Esophagus muscularis mucosa (tissue), 4 donors: ENCODE measurements at places on chromosomes 5 and 9. TPM values are rescaled to one million over a fixed set of nuclear protein-coding genes. Genes with fewer than 3 reads are reported as not detected.

GRCh38 chr5:91635950-91636734 lies 253.0 kb upstream of the ARRDC3 start:
- no peak for DNase-seq

DNA sequence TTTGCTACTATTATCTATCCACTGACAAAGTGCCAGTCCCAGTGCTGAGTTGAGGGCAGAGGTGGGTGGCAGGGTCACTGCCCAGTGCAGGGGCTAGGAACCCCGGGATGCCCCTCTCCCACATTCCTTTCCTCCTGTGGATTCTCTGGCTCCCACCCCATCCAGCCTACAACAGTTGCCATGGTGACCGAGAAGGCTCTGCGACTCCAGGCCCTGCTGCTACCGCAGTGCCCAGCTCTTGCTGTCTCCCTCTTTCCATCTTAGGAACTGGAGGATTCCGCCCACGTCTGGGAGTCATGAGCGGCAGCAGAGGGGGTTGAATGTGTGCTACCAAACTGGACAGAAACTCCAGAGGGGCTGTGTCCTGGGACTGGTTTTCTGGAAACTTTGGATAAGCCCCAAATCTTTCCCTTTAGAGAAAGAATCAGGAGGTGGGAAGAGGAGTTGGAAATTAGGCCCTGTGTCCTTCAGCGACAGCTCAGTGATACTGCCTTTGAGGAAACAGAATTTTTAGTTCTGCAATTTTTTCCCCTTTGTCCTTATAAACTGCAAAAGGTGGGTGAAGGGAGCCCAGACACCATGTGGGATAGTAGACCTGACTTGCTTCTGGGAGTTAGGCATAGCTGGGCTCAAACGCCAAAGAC lies 20.7 kb upstream of the C5orf47 start:
- DNase-seq: no peak

DNA sequence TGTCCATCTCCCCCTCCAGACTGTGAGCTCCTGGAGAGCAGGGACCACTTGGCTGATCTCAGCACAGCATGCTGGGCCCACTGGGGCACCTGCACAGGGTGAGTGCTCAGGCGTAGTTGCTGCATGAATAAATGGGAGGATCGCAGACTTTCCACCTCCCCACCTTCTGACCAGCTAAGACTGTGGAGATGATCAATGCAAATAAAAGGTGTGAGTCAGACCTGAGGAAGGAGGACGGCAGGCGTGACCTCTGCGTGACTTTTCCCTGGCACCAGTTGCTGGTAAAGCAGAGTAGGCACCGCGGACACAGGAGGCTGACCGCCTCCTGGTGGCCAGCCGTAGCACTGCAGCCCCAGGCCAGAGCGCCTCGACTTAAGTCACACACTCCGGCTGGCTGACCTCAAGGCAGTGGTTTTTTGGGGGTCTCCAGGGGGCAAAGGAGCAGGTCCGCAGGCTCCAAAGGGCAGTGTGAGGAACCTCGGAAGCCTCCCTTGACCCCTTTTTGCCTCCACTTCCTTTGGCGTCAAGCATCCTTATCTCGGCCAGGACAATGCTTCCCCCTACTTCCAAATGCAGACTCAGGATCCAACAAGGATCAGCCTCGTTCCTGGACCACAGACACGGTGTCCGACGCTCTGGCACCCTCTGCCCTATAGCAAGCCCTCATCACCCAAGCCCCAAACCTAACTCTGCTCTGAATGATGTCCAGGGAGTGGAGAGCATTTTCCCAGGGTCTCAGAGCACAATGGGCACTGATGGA lies 12.7 kb upstream of the TDRD7 start:
- DNase-seq: no peak

- no peak for DNase-seq
Measured at GRCh38 chr9:90880066-90880465, 78.4 kb downstream of the SYK start.

FREM1 gene
- 2.2 TPM for total RNA-seq

- DNase-seq: no peak
Measured at GRCh38 chr5:98880598-98880997, 48.2 kb downstream of the CHD1 start.

- DNase-seq: no peak
Measured at GRCh38 chr9:75504721-75505120, 385.8 kb upstream of the PCSK5 start.

KIF24 gene
- 0.66 TPM for total RNA-seq

GRCh38 chr9:37446401-37446800 lies 18.8 kb downstream of the ZBTB5 start:
- no peak for DNase-seq

- no peak for DNase-seq
Measured at GRCh38 chr5:42636425-42636824, 120.2 kb upstream of the CCDC152 start.

DNA sequence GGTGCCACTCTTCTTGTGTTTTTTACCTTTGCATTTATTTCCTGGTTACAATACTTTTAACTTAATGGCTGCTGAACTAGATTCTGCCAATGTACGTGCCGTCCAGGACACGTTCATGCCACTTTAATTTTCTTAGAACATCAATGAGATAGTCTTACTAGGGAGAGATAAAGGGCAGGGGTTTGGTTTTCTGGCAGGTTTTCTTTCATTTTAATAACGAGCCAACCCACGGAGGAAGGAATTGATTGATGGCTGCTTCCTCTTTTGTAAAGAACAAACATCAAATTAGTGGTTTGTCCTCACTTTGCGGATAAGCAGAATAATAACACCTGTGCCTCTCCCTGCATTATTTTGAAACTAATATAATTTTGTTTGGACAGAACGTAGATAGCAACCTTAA lies 135.7 kb downstream of the DOCK8 start:
- DNase-seq: no peak

DNA sequence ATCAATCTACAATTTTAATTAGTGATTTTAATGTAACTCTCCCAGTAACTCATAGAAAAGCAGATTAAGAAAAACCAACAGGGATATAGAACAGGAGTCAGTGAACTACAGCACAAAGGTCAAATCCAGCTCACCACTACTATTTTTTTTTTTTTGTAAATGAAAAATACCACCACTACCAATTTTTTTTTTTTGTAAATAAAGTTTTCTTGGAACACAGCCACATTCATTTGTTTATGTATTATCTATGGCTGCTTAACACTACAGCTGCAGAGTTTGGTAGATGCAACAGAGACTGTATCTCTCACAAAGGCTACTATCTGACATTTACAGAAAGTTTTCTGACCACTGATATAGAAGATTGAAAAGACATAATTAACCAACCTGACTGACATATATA lies 11.7 kb downstream of the ZNF510 start:
- DNase-seq: no peak

DNA sequence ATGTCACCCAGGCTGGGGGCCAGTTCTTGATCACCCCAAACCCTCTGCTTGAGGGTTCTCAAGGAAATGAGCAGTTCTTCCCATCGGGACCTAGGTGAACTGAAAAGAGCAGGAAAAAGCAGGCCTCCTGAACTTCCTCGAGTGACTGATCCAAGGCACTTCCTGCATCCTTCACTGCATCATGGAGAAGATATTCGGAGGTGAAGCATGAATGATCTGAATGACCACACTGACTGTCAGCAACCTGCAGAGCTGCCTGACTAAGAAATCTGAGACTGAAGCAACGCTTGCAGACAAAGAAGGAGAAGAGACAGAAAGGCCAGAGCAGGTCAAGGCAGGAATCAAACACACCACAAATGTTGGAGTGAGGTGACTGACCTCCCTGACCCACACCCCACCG lies 420.2 kb downstream of the AGTPBP1 start:
- DNase-seq: no peak

DNA sequence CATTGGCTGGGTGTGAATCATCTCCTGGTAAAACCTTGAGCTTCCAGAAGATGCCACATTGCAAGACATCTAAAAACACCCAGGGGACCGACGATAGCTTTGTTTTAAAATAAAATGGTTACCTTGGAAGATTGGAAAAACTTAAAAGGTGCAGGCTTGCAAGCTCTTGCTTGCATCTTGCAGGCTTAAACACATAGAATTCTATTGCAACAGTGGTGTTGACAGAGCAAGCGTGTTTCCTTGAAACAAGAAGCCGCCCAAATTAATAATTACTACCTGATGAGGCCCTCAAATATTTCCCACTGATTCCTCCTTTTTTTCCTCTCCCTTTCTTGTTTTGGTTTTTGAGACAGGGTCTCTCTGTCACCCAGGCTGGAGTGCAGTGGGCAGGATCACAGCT lies 137.1 kb upstream of the BASP1 start:
- DNase-seq: no peak

GRCh38 chr9:98099898-98100297 lies 19.1 kb downstream of the TRIM14 start:
- DNase-seq: no peak

SPAG8 gene
- 2.0 TPM for total RNA-seq

DNA sequence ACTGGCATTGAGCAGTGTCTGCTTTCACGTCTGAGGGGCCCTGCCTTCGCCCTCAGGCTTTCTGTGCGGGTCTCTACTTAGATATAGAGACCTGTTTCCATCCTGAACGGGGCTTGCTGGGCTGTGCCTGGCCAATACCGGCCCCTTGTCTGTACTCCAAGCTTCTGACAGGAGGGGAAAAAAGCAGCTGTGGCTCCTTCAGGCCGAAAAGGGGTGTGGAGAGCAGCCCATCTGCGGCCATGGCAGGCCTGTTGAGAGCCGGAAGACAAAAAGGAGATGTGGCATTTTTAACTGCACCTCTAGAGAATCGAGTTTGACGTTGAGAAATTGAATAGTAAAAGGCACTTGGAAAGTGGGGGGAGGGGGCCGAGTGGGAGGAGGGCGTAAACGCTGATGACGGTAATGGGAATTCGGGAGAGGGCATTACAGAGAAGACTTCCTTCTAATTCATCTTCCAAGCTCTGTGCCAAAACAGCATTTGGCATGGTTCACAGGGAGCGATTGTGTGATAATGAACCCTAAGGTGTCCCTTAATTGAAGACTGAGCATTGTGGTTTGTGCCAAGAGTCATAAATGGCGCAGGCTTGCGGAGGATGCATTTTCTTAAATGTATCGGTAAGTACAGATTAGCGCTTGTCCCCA lies 25.1 kb upstream of the PRDM12 start:
- DNase-seq: no peak

GRCh38 chr9:132769906-132770769 lies 99.9 kb downstream of the GTF3C4 start:
- DNase-seq: peak; percentile 91

GRCh38 chr9:130236436-130236985 lies 29.0 kb upstream of the HMCN2 start:
- DNase-seq: no peak

GRCh38 chr5:134649163-134649835 lies 714 bp downstream of the SEC24A start:
- DNase-seq: no peak

DNA sequence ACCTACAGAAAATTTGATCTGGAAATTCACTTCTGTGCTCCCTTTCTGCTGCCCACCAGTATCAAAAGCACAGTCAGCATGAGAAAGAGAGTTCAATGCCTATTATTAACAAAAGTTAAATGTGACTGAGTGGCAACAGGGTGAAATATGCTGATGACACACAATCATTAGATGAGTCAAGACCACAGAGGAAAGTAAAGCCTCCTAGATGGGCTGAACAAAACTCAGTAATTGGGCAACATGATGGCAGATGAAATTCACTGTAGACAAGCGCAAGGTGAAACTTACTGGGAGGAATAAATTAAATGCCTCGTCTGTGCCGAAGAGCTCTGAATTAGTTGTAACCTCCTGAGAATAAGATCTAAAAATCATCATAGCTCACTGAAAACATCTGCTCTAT lies 752.8 kb downstream of the IRX1 start:
- DNase-seq: no peak

GRCh38 chr5:52673495-52673894 lies 114.2 kb upstream of the ITGA1 start:
- no peak for DNase-seq

LHX2 gene
- not detected for total RNA-seq

GRCh38 chr5:61245936-61246335 lies 83.7 kb upstream of the SMIM15 start:
- DNase-seq: no peak

GRCh38 chr9:18865542-18865941 lies 167.5 kb downstream of the SAXO1 start:
- no peak for DNase-seq

DNA sequence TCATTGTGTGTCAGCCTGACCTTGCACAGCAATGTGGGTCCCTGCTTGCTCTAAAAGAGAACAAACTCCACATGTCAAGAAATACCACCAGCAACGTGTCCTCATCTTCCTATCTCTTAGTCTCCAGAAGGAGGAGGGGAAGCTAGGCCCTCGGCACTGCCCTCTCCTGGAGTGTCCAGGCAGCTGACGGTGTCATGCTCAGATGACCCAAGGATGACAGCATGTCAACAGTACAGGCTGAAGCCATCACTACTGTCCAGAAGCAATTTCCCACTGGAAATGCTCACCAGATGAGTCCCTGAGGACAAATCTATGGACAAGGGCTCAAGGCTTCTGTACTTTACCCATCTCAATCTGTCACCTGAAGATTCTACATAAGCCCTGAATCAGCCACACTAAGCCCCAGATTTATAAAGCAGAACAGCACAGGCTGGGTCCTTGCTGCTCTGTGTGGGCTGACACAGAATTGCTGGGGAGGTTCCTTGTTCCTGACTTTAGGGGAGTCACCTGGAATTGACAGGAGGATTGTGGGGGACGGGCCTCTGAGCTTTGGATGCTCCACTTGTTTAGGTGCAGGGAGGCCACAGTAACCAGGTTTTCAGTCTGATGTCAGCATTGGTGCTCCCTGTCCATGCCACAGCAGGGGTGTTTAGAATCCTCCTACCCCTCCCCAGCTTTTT lies 210.2 kb downstream of the DAB2IP start:
- no peak for DNase-seq

CMYA5 gene
- 4.2 TPM for total RNA-seq

GRCh38 chr9:23496489-23497136 lies 329.4 kb downstream of the ELAVL2 start:
- DNase-seq: no peak

ATP6V1G1 gene
- total RNA-seq: 135 TPM

DNA sequence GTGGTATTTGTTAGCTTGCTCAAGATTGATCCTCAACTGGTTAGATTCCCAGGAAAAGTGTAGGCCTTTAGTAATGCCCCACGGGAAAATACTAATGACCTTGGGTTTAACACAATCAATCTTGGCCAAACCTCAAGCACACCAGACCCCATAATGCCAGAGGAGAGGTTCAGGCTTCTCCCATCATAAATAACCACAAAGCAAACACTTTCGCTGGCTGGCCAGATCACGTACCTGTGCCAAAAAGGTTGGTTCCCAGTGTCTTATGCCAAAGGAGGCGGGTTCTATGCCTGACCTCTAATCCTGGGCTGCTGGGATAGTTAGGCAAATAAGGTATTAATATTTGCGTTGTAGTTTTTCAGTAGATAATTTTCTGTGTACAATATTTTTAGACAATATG lies 379.2 kb upstream of the CDH18 start:
- DNase-seq: no peak

DNA sequence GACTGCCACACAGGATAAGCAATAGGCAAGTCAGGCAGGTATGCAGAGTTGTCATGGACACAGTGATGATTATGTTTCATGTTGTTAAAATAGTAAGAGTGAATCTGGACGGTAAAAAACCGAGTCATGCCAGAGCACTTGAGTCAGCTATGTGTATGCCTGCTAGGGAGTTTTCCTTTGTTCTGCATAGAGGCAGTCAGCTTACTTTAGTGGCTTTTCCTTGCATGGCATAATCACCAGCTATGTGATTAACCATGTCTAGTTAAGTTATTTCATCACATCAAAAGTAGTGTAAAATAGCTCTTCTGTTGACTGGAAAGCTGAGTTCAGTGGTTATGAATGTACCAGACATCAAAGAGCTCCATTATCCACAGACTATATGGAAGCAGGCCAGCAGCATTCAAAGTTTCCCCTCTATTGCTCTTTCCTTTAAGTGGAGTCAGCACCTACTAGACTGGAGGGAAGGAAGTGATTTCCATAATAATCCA lies 989.8 kb downstream of the TLE1 start:
- no peak for DNase-seq

PCDHGA4 gene
- 3.6 TPM for total RNA-seq
